Activated T-cell treated with anti-CD3 and anti-CD28 coated beads, Interleukin-2, amount 50 U/mL, for 48 hours (primary cell): ENCODE measurements at places on chromosomes 7 and 10.

- no peak for DNase-seq
Measured at GRCh38 chr10:48511066-48511874, 93.6 kb downstream of the ARHGAP22 start.

- no peak for DNase-seq
Measured at GRCh38 chr10:126420567-126421300, 32.5 kb upstream of the ADAM12 start.

DNA sequence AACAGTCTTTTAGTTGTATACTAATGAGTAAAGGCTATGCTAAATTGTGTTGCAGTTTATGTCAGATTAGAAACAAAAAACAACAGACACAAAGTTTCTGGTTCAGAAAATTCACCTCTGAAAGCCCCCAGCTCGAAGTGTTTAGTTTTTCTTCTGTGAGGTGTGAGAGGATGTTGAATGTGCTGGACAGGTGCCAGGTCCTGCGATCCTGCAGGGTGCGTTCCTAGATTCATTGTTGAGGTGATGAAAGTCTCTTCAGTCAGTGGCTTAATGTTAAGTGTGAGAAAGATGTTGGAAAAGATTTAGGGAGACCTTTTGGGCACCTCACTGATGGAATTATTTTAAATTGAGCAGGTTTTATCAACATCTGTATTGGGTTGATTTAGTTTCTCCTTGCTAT is 287.3 kb downstream of the SDK1 start:
- DNase-seq: no peak

DNA sequence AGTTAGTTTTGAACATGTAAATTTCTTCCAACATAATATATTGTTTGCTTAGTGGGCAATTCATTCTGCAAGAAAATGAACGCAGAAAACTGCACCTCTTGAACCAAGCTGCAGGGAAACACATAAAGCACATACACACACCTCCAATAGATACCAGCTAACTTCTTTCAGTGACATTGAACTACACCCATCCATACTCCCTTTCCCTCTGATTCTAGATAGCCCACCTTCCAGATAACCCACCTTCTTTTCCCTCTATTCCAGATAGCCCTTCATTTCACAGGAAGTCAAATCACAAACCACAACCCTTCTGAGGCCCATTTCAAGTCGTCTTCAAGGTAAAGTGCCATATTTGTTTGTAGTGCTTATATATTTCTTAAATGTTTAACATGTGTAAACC is 28.5 kb downstream of the NRBF2 start:
- no peak for DNase-seq

- no peak for DNase-seq
Measured at GRCh38 chr7:893686-894085, 17.3 kb downstream of the GET4 start.

DNA sequence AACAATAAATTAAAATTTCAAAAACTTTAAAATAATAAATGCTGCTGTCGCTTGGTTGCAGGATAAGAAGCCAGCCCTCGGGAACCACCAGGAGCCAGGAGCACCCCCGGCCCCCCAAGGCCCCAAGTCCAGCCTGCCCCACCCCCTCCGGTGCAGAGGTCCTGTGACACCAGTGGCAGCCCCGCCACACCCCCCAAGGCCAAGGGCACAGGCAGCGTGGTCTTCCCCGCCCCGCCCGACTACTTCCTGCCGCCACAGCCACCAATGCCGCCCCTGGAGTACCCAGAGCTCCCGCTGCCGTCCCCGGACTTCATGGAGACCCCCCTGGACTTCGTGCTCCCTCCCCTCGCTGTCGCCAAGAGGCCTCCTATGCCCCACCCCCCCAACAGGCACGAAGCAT is 44.5 kb upstream of the PDSS1 start:
- DNase-seq: no peak
